ENCODE measurements at places on chromosomes 3 and 15. TPM values are rescaled to one million over a fixed set of nuclear protein-coding genes. Genes with fewer than 3 reads are reported as not detected.

DNA sequence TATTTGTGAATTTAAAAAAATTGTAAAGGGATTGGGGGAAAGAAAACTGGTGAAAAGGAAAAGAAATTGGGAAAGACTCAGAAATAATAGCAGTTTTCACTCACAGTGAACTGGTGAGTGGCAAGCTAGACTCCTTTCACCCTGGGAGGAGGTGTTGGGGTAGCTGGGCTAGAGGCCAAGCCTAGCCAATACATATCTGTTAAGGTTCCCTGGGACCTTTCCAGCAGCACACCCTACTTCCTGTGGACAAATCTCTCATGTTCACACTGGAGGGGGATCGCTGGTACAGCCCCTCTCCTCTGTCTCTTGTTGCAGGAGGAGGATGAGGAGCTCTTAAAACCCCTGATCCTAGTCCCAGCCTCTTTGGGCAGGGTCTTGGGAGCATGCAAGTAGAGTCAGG lies 3.7 kb upstream of the RPP25 start:
- H3K4me3 ChIP-seq = no peak overlapping the region
- peaks cover 50% of the 10 kb centered on the region for H3K4me1 ChIP-seq
- DNase-seq = no peak
- H3K27ac ChIP-seq = no peak overlapping the region
- peaks cover 4% of the 10 kb centered on the region for H3K36me3 ChIP-seq
- H3K27me3 ChIP-seq = peaks cover 54% of the 10 kb centered on the region

- no peak overlapping the region for H3K4me3 ChIP-seq
- no peaks in the 10 kb centered on the region for H3K36me3 ChIP-seq
- no peak for DNase-seq
These were observed 32.4 kb downstream of the GJD2 start for GRCh38 chr15:34722439-34722836.

TRH gene
- not detected for total RNA-seq

OCA2 gene
- not detected for total RNA-seq

GHSR gene
- not detected for total RNA-seq

GRCh38 chr3:134340362-134340981 lies 33.8 kb downstream of the AMOTL2 start:
- DNase-seq = no peak
- H3K27ac ChIP-seq = no peak overlapping the region
- H3K4me3 ChIP-seq = no peak overlapping the region
- no peaks in the 10 kb centered on the region for H3K4me1 ChIP-seq
